ENCODE measurements at places on chromosomes 3 and 15.
A peak's percentile ranks its signal among the peaks of the same experiment; 100 is the strongest.

GRCh38 chr3:132265028-132265427 lies 52.2 kb upstream of the ACP3 start:
- DNase-seq, result no peak

DNA sequence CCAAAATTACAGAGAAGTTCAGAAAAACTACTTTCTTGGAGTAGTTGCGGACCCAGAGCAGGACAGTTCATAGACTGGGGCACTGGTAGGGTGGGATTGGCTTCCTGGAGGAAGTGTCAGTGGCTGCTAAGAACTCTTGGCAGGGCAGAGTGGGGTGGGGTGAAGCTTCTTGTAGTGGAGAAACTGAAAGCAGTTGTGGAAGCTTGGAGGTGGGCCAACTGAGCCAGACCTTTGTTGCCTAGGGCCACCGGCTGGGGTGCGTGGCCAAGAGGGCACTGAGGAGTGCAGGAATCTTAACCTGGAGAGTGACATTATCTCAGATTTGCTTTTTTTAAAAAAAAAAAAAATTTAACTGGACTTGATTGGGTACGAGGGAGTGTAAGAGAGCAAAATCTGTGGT lies 3.1 kb downstream of the KAT2B start:
- DNase-seq, result peak; percentile 33

DNA sequence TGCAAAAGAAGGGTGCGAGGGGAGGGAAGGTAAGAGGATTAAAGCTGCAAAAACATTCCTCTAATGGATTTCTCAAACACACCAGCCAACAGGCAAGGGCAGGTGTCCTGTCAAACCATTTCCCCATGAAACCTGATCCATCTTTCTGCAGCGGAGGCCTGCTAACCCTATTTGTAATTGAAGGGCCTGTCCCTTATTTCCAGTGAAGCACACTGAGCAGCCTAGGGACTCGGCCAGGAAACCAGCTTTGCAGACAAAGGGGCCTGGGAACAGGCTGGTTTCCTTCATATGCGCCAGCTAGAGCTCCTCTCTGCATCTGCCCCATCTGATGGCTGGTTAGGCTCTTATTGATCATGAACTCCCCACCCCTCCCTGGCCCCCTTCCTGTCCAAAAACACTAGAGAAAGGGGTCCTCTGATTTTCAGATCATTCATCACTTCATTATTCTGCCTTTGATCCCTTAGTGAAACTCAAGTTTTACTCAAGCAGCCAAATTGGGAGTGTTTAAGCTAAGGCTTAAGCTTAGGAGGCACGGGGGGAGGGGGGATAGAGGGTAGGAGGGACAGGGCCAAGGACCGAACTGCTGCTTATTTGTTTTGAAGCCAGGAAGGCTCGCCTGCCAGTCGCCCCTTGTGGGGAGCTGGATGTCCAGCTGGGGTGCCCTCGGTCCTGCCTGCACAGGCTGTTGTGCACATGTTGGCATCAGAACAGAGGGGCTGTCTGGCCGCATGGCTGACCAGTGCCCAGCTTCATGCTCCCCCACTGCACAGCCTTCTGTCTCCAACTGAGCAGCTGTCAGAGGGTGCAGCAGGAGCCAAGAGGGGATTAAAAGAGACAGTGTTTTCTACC lies 53.1 kb downstream of the BOC start:
- no peak for DNase-seq

- no peak for DNase-seq
Observed at GRCh38 chr15:52016316-52016715, 2.7 kb upstream of the MAPK6 start.
